Posterior vena cava (tissue), 2 donors: ENCODE measurements at places on chromosomes 16 and 17.

DNA sequence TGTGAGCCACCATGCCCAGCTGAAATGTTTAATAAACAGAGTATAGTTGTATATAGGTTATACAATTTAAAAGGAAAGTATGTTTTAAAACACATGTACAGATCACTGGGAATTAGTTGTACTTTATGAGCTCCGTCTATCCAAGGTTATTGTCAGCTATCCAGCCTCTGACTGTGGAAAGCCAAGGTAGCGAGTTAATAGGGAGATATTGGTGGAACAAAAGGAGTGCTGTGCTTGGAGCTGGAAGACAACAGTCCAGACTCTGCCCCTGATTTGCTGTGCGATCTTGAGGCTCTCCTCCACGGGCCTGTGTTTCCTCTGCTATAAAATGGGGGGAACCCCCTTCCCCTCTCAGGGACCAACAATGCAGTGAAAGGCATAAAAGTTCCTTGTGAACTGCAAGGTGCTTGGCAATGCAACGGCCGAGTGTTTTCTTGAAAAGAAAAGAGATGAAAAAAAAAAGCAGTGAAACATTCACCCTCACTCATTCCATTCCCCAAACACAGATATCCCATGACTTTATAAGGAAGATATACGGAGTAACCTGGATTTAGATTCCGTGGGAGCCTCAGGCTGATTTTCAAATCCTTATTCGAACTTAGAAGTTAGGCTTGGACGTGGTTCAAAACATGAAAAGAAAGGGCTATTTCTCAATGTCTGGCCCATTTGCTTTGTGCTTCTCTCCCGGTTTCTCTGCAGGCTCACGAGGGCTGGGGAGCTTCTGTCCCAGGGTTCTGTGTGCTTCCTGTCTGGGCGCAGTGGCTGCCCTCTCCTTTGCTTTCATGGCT lies 34.1 kb downstream of the CUEDC1 start:
- peak; percentile 73 for DNase-seq

DNA sequence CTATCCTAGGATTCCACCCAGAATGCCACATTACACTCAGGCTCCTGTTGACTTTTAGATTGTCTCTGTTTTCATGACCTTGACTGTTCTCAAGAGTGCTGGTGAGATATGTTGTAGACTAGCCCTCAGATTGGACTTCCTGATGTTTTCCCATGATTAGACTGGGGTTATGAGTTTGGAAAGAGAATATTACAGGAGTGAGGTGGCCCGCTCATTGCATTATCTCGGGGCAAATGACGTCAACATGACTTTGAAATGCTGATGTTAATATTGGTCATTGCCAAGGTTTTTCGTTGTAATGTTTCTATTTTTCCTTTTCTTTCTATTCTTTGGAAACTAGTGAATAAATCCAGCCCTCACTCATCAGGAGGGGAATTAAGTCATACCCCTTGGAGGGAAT lies 355.7 kb upstream of the MON1B start:
- no peak for DNase-seq

DNA sequence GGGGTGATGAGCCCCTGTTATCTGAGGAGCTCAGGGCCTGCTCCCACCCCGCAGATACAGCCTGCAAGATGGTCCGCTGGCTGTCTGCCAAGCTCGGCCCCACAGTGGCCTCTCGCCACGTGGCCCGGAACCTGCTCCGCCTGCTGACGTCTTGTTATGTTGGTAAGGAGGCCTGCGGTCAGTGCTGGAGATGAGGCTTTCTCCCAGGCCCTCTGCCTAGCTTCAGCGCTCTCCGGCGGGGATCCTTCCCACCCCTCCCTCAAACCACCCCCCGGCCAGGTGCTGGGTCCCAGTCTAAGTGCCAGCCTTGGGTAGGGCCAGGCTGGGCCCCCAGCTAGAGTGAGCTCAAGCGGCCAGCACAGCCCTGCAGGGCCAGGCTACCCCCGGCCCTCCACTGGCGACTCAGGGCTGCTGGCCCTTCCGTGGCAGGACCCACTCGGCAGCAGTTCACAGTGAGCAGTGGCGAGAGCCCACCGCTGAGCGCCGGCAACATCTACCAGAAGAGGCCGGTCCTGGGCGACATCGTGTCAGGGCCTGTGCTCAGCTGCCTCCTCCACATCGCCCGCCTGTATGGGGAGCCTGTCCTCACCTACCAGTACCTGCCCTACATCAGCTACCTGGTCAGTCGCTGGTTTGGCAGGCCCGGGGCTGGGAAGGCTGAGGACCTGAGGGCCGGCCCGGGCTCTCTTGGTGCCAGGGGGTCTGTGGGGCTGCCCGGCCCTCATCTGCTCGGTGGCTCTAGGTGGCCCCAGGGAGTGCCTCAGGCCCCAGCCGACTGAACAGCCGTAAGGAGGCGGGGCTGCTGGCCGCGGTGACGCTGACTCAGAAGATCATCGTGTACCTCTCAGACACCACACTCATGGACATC lies 6.1 kb downstream of the WDR81 start:
- DNase-seq, result peak; percentile 96

DNA sequence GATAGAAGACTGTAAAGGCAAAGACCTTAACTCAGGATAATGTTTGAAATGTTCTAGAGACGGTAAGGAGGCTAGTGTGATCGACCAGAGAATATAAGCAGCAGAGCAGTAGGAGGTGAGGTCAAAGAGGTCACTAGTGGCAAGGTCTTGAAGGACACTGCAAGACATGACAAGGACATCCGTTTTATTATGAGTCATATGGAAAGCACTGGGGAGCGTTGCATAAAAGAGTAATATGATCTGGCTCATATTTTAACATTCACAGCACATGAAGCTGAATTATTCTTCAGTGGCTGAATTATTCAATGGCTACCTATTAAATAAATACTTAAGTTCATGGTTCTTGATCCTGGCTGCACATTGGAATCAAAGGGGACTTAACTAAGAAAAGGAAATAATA lies 123.7 kb downstream of the SOX9 start:
- DNase-seq, result no peak

DNA sequence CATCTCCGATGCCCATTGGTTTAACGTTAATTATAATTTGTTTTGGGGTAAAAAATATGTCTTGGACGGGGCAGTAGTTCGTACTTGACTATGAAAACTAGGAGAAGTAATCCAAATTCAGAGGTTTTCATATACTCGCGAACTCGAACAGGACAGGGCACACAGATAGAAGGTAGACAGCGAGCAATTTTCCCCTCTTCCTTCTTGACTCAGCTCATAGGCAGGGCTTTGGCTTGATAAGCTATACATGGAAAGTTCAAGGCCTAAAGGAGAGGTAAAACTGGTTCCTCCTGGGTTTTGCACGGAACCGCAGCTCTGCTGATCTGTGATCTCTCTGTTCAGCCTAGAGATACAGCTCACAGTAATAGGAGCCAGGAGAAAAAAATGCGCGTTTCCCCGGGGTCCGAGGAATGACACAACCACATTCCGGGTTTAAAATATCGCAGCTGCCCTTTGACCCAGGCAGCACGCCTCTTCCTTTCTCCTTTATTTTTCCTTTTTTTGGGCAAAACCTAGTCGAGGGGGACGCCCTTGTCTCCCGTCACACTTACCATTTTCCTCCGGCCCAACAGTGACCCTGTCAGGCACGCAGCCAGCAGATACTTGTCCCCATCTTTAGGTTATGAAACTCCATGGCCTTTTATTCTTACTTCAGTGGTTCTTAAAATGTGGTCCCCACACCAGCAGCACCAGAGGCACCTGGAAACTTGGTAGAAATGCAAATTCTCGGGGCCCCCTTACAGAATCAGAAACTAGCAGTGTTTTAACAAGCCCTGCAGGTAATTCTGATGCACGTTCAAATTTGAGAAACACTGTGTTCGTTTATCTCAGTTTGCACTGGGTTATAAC lies 1.7 kb upstream of the LASP1 start:
- peak; percentile 93 for DNase-seq

DNA sequence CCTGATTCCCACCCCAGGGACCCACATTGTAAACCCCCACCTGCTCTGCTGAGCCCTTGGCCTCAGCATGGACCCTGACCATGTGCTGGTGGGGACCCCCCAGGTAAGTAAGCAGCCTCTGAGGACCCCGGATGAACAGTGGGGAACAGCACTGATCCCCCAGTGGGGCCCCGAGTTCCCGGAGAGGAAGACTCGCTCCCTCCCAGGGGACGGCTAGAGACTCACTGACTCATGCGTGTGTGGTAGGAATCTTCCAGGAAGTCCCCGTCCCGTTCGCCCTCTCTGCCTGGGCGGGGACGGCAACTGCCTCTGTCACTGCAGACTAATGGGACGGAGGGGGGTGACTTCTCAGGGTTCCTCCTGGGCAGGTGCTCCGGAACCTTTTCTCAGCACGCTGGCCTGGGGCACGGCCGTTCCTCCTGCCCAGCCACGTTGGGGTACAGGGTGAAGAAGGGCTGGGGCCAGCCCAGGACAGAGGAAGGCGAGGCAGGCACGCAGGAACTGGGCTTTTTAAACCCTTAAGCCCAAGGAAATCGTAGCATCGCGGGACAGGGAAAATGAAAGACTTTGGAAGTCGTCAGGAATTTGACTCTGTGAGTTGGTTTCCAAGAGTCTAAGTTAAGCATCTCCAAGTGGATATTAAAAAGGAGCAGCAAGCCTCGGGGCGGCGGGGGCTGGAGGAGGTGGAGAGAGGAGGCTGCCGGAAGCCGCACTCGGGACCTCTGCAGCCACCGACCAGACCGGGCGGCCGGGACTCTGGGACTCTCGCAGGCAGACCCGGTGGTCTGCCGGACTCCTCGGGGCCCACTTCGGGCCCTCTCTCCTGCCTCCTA lies 178.7 kb downstream of the SEC14L1 start:
- DNase-seq, result peak; percentile 96

- DNase-seq, result no peak
Measured at GRCh38 chr17:83156408-83156807, 77.0 kb downstream of the METRNL start.
